ENCODE measurements at places on chromosomes 4 and X.
A peak's percentile ranks its signal among the peaks of the same experiment; 100 is the strongest.

DNA sequence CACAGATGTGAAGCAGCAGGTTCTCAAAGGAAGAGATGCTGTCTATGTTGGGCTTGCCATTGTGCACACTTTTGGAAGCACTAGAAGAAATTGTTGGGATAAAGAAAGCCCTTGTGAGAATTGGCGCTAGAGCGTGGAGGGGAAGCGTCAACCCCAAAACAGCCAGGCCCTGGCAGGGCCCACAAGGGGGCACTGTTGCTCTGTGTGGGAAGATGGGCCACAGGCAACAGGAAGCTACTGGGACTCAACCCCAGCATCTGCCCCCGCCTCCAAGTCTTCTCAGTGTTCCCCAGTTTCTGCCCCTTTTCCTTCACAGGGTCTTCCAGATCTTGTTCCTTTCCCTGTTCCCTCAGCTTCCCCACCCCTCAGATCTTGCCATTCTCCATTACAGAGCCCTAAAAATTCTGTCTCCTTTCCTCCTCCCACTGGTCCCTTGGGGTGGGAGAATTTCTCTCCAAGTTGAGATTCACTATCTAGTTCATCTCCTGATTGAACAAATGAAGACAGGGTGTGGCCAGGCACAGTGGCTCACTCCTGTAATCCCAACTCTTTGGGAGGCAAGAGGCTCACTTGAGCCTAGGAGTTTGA, 85.5 kb downstream of the STARD8 start:
- DNase-seq = no peak

- no peak for DNase-seq
Measured at GRCh38 chr4:99652596-99653436, 4.8 kb downstream of the C4orf54 start.

GRCh38 chr4:123554801-123555232, 158.2 kb downstream of the SPRY1 start:
- no peak for DNase-seq

DNA sequence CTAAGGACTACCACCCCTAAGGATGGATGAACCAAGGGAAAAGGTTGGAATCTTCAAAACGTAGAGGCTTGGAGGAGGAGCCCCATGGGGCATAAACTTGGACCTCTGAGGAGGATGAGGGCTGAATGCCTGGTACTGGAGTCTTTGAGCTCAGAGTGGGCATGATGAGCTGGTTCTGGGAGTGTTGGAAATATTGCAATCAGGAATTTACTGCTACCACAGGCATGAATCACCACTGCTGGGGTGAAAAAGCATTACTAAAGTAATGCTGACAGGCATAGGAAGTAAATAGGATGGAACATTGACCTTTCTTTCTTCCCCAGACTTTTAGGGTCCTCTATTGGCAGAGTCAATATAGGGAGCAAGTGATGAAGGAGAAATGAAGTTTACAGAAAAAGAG, 105.8 kb upstream of the RPS6KA3 start:
- peak; percentile 13 for DNase-seq

- no peak for DNase-seq
Measured at GRCh38 chrX:39431893-39432292, 630.6 kb downstream of the MID1IP1 start.

DNA sequence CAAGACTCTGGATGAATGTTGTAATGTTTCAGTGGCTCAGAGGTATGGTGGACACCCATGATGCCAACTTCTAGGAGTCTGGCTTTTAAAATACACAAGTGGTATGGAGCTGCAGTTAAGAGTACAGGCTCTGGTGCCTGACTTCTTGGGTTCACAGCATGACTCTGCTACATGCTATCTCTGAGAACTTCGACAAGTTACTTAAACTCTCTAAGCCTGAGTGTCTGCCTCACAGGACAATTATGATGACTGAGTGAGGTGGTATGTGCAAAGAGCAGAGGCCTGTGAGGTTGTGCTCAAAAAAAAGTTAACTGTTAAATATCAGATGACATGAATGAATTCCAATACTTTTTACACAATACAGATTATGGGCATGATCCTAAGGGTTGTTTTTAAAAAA, 90.9 kb upstream of the SRD5A3 start:
- DNase-seq = peak; percentile 55

- DNase-seq = no peak
Measured at GRCh38 chr4:764405-765169, 59.0 kb downstream of the PCGF3 start.

DNA sequence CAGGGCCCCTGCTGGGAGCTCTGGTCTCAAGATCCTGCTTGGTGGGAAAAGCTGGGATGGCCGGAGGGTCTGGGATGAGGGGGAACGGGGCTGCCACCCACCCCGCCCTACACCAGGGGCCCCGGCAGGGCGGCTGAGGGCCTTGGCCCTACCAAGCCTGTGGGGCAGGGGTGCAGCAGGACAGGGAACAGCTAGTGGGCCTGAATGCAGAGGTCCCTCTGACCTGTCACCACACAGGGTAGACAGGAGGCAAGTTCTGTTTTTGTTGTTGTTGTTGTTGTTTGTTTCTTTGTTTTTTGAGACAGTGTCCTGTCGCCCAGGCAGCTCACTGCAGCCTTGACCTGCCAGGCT, 332 bp upstream of the RENBP start:
- no peak for DNase-seq

DNA sequence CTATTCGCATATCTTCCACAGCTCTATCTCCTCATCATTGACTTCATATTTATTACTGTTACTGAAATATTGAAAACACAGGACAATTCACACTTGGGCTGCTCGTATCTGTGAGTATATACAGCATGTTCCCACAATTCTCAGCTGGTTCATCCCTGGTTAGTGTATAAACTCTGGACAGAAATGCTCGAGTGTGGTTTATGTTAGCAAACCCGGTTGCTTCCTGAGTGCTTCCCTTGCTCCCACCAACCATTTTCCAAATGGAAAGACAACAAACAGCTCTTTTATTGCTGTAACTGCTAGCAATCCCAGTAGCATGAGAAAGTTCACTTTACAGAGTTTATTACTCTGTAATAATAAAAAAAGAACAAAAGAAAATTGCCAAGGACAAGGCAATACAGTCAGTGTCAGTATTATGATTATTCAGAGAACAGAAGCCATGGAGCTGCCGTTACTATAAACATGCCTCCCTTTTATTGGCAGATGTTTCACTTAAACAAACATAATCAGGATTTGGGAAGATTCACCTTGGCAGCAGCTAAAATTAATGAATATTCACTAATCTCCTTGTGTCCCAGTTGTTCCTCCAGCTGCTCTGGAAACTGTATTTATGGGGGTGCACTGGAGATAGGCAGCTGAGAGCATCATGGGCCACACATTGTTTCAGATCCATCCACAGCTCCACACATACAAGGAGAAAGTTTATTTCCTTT, 134.1 kb upstream of the GUCY1A1 start:
- no peak for DNase-seq

DNA sequence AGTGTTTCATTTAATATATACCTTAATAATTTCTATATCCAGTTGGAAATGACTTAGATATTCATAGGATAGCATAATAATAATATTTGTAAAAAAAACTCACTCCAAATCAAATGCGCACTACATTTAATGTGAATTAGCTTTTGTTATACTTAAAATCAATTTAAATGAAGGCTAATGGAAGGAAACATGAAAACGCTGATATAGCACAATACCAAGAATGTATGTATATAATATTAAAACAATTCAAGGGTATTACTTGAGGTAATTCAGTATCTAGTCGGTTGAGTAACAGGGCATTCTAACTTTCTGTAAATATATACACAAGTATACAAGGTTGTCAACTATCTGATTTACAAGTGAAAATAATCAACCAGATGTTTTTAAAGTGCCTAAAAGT, 307.1 kb upstream of the TEX13C start:
- DNase-seq = no peak

- DNase-seq = peak; percentile 31
Measured at GRCh38 chrX:28586981-28587551, at the start of gene IL1RAPL1. IL1RAPL1 (plus strand) TSS chrX:28587446.

- no peak for DNase-seq
Measured at GRCh38 chrX:50152456-50152855, 48.4 kb downstream of the AKAP4 start.

DNA sequence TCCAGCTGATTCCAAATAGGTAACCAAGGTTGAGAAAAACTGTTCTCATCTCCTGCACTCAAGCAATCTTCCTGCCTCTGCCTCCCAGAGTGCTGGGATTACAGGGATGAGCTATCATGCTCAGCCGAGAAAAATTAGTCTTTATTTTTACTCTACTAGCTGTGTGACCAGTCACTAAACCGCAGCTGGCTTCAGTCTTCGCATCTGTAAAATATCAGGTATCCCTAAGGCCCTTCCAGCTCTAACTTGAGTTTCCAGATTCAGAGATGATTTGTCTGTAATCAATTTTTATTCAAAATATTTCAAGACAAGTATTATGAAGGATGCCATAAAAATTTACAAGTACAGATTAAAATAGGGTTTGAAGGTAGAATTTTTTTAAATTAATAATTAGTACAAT, 3.5 kb downstream of the ADH6 start:
- no peak for DNase-seq

DNA sequence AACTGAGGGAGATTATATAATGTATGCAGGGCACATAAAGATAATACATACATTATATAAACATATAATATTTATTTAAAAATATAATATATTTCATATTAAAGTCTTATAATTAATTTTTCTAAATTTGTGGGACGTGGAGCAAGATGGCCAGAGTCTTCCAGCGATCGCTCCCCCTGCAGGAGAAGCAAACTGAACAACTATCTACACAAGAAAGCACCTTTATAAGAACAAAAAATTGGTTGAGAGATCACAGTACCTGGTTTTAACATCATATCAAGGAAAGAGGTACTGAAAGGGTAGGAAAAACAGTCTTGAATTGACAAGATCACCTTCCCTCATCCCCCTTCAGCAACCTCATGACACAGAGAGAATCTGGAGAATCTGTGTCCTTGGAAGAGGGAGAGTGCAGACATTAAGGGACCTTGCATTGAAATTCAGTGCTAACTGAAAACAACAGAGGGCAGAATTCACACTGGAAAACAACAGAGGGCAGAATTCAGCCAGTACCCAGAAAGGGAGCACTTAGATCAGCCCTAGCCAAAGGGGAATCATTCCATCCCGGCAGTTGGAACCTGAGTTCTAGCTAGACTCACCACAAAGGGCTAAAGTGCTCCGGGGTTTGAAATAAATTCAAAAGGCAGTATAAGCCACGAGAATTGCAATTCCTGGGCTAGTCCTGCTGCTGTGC, 262.5 kb upstream of the NDST3 start:
- DNase-seq = no peak

DNA sequence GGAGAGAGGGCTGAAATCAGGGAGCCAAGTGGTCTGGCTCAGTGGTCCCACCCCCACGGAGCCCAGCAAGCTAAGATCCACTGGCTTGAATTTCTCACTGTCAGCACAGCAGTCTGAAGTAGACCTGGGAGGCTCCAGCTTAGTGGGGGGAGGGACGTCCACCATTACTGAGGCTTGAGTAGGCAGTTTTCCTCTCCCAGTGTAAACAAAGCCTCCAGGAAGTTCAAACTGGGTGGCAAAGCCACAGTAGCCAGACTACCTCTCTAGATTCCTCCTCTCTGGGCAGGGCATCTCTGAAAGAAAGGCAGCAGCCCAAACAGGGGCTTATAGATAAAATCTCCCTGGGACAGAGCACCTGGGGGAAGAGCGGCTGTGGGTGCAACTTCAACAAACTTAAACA, 88.1 kb downstream of the NPFFR2 start:
- DNase-seq = no peak

DNA sequence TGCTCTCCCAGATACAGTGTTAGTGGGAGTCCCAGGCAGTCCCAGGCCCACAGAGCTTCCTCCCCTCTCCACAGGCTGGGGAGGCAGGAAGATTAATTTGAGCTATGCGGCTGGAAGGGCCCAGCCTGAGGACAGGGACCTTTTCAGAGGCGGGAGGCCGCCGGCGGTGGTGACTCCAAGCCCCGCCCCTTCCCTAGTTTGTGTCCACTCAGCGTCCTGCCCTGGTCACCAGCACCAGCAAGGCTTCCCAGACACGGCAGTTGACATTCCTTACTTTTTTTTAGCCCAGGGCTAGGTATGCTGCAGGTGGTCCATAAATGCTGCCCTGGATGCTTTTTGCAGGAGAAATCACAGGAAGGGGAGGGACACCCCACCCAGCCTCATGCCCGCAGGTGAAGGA, 67.7 kb upstream of the LRPAP1 start:
- no peak for DNase-seq

DNA sequence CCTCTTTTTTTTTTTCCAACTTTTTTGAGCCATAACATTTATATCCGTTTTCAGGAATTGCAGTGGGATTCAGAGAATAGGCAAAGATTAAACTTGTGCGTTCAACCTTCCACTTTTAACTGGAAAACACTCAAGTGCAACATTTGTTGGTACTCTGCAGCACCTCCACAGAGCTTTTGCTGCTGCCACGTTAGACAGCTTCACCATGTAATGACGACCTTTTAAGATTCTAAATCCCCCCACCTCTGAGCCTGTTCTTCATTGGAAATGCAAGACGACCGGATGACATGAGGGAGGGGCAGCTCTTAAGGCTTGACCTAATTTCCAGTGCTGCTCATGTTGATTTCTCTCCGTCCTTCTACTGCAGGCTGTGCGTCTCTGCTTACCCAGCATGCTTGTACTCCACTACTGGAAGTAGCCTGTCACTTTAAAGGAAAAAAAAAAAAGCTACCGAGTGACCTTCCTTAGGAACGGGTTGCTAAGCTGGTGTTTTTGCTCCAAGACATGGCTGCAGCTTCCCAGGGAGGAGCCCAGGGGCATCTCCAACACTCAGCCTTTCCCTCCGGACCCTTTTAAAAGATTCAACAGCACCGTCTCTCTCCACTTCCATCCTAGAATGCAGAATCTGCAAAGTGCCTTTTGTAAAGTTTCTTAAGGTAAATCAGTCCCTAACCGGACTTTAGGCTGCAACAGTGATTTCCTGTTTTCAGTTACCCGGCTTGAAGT, at the start of gene CC2D2A:
Gene CC2D2A, plus strand, starts transcription at position 481 of the 726 bp plus-strand sequence. CDS start 6,051 bp downstream, outside the sequence.
- DNase-seq = no peak

- DNase-seq = no peak
Measured at GRCh38 chrX:86407371-86407770, 259.1 kb downstream of the DACH2 start.

- no peak for DNase-seq
Measured at GRCh38 chr4:99960648-99961047, 10.6 kb upstream of the H2AZ1 start.

- no peak for DNase-seq
Measured at GRCh38 chrX:38465686-38466085, 95.7 kb upstream of the TSPAN7 start.

- DNase-seq = no peak
Measured at GRCh38 chrX:133005616-133006015, 47.2 kb upstream of the HS6ST2 start.

DNA sequence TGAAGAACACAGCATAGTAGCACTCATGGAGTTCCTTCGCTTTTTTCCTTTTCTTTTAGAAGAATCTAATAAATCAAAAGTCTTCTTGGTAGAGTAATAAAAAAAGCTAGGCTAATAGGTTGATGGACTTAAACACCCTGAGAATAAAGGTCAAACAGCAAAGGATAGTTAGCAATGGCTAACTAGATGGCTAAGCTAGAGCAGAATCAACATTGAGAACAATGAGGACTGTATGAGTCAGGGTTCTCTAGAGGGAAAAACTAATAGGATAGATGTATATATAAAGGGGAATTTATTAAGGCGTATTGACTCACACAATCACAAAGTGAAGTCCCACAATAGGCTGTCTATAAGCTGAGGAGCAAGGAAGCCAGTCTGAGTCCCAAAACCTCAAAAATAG, 550.9 kb downstream of the GLUD2 start:
- DNase-seq = no peak

- DNase-seq = peak; percentile 36
Measured at GRCh38 chr4:123505095-123506010, 108.8 kb downstream of the SPRY1 start.
